ENCODE measurements at places on chromosomes 1 and 21. TPM values are rescaled to one million over a fixed set of nuclear protein-coding genes. Genes with fewer than 3 reads are reported as not detected.

GRCh38 chr1:86247597-86248279 lies 91.2 kb upstream of the COL24A1 start:
- DNase-seq: no peak

DNA sequence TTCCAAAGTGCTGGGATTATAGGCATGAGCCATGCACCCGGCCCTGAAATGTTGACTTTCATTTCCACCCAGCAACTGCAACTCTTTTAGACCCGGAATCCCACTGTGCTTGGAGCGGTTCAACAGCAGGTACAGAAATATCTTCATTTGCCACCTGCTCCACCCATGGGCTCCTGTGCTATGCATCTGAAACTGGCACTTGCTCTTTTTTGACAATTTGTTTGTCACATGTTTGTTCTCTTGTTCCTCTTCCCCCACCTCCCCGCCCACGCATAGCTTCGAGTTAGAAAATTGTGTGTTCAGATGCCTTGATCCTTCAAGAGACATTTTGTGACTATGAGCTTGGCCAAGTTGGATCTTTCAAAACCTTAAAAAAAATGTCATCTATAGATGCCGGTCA lies 2.4 kb upstream of the IFNLR1 start:
- DNase-seq: no peak

GRCh38 chr1:38609166-38610025 lies 250.2 kb downstream of the RRAGC start:
- no peak for DNase-seq

DNA sequence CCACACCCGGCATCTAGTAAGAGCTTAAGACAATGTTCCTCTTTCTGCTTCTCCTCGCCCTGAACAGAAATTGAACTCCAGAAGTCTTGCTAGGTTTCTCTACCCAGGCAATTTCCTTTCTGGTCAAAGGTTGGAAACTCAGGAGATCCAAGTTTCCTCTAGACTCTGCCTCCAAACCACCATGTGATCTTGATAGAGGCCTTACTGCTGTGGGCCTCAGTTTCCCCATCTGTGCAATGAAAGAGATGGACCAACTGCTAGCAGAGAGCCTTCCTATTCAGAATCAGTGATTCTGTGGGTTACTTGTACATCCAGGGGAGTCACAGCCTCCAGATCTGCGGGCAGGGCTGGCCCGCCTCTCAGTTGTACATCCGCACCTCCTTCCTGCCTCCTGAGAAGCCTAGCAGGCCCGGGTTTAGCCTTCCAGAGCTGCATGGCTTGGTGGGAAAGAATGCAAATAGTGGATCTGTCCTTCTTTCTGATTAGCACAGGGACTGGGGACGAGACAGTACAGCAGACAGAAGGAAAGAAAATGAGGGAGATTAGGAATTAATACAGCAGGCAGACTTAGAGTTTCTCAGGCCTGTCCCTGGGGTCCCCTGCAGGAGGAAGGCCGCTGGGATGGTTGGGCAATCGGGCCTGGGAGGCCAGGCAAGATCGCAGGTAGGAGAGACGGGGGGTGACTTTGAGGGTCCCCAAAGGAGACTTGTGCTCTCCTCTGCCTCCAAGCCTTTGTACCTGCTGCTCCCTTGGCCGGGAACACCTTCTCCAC lies 83.9 kb downstream of the PAX7 start:
- no peak for DNase-seq

DNA sequence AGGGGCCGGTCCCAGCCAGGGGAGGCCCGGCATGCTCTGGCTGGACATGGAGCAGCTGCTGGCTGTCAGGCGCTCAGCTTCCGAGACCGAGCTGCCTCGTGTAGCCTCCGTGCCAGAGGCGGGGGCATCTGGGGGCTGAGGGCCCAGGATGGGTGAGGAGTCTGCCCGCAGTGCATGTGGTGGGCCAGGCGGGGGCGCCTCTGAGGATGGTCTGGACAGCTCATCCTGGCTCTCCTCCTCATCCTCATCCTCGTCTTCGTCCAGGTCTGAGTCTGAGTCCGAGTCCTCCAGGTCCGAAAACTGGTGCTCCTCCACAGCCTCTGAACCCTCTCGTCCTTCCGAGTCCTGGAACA lies 28.9 kb upstream of the EDN2 start:
- DNase-seq: no peak

GRCh38 chr1:96365596-96366390 lies 355.8 kb upstream of the PTBP2 start:
- DNase-seq: no peak

DNA sequence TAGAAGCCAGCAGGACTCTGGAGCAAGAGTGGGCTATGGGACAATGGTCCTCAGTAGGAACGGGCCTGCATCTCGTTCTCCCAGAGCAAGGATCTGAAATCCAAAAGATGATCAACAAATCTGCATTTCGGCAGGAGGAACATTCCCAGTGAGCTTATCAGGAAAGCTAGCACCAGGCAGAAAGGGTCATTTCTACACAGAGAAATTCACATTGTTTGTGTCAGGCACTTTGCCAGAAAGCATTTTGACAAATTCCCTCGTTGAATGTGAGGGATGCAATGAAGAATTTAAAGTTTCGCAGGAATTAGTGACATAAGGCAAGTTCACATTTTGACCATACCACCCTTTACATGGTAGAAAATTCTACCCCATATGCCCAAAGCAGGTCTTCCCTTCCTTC lies 31.6 kb upstream of the ETS2 start:
- DNase-seq: no peak

GRCh38 chr1:214493126-214493796 lies 58.1 kb downstream of the PTPN14 start:
- DNase-seq: no peak

- no peak for DNase-seq
These were observed 20.5 kb upstream of the PDC start for GRCh38 chr1:186481303-186481888.

COL6A1 gene
- total RNA-seq: 43.1 TPM

CDC20 gene
- 180 TPM for total RNA-seq

SEMA4A gene
- total RNA-seq: 16.2 TPM

ASH1L gene
- total RNA-seq: 29.4 TPM

Data from PC-9 (cell line).